PC-9 (cell line): ENCODE measurements at places on chromosomes 5 and 9. TPM values are rescaled to one million over a fixed set of nuclear protein-coding genes. Genes with fewer than 3 reads are reported as not detected.
A peak's percentile ranks its signal among the peaks of the same experiment; 100 is the strongest.

Gene PRRX2
- total RNA-seq = 0.98 and 1.6 TPM in 2 replicates

GRCh38 chr5:86461169-86461956 is 156.4 kb upstream of the COX7C start:
- peak; percentile 76 for DNase-seq

GRCh38 chr9:22514871-22515270 is 68.2 kb downstream of the DMRTA1 start:
- no peak for DNase-seq

Gene KIF24
- total RNA-seq = 4.5 and 6.9 TPM in 2 replicates

- no peak for DNase-seq
These were observed 63.5 kb upstream of the MOCS2 start for GRCh38 chr5:53173083-53173482.

Gene PIP5KL1
- total RNA-seq = 21.9 and 22.5 TPM in 2 replicates

Gene PCDHGA7
- not detected in 2 replicates for total RNA-seq
